ENCODE measurements at places on chromosomes 1 and 21. TPM values are rescaled to one million over a fixed set of nuclear protein-coding genes. Genes with fewer than 3 reads are reported as not detected.

DNA sequence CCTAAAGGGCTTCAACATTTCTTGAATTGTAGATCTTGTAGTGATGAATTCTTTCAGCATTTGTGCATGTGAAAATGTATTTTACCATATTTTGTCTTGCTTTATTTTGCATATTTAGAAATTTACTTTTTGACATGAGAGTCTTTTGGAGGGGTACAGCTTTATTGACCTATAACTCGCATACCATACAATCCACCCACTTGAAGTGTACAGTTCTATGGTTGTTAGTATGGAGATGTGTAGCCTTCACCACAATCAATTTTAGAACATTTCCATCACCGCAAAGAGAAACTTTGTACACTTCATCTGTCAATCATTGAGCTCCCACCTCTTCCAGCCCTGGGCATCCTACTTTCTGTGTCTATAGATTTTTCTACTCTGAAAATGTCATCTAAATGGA is 7.2 kb upstream of the MIA3 start:
- DNase-seq = no peak

DNA sequence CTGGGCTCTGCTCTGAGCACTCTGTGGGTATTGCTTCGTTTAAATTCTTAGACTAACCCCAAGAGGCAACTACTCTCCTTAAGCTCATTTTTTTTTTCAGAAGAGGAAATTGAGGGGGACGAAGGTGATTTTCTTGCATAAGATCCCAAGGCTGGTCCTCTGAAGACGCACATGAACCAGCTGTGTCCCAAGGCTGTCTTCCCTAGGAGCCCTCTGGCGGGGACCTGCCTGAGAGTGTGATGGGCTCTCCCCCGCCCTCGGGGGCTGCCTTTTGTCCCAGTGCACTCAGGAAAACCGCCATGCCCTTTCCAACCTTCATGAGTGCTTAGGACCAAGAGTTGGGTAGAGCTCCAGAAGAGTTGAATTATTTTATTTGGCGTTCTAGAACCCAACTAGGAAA is 21.7 kb downstream of the UMODL1 start:
- DNase-seq = no peak

GRCh38 chr1:179807691-179808485 is 64.8 kb downstream of the FAM163A start:
- DNase-seq = no peak

Gene FHAD1
- total RNA-seq = not detected

Gene KRTAP27-1
- total RNA-seq = not detected

Gene CHIT1
- 0.94 TPM for total RNA-seq

GRCh38 chr1:99083338-99083737 is 78.7 kb upstream of the PLPPR5 start:
- DNase-seq = no peak

Gene CD84
- 34.6 TPM for total RNA-seq

DNA sequence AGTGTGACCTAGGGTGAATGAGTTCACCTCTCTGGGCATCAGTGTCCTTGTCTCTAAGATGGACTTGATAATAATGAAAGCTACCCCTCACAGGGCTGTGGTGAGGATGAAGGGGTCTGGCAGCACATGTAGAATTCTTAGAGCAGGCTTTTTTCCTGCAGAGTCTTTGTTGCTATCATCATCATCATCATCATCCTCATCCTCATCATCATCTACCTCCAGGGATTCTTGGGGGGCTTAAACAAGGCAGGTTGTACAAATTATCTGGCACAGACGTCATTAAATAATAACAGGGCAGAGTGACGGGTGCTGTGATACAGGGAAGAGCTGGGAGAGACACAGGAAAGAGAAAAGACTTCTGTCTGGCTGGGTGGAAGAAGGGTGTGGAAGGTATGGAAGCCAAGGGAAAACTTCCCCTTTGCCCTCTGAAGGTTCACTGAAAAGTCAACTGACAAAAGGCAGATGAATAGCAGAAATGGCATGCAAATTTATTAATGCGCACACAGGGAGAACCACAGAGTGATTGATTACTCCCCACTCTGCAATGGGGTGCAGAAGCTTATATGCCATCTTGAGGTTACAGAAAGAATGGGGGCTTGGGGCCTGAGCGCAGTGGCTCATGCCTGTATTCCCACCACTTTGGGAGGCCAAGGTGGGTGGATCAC is 17.0 kb upstream of the SLC2A1 start:
- no peak for DNase-seq

Gene TNFRSF8
- 3.8 TPM for total RNA-seq

Gene INSRR
- total RNA-seq = 0.09 TPM

DNA sequence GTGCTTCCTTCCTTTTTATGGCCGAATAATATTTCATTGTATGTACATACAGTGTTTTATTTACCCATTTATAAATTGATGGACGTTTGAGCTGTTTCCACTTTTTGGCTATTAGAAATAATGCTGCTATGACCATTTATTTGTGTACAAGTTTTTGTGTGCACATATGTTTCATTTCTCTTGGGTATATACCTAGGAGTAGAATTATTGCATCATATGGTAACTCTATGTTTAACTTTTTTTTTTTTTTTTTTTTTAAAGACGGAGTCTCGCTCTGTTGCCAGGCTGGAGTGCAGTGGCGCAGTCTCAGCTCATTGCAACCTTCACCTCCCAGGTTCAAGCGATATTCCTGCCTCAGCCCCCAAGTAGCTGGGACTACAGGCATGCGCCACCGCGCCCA is 19.0 kb downstream of the SDHC start:
- DNase-seq = no peak

Gene PCP4
- not detected for total RNA-seq

DNA sequence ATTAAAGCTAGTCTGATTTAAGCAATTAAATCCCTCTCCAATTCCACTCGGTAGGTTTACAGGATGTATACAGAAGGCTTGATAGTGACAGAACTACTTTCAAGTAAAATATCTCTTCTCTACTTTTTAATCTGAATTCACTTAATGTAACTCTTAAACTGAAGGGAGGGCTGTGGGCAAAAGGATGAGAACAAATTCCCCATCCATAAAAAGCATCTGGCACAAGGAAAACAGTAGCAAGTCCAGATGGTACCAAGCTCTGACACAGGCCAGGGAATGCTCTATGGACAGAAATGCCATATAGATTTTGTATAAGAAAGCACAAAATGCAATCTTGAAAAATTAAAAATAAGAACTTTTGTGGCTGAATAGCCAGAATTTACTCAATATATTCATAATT is 53.1 kb upstream of the USH2A start:
- DNase-seq = no peak

Gene LCE1C
- total RNA-seq = not detected

GRCh38 chr1:188642704-188643103 is 1814.0 kb downstream of the PLA2G4A start:
- no peak for DNase-seq

GRCh38 chr1:68377098-68377497 is 72.7 kb downstream of the RPE65 start:
- DNase-seq = no peak

Measured in activated CD8-positive, alpha-beta memory T cell treated with anti-CD3 and anti-CD28 coated beads, Interleukin-2, amount 10 ng/mL, durations not matched to agents 7 days and 5 days (primary cell).